ENCODE measurements at places on chromosomes 7 and 10. TPM values are rescaled to one million over a fixed set of nuclear protein-coding genes. Genes with fewer than 3 reads are reported as not detected.

CTTNBP2 gene
- 8.8 TPM for total RNA-seq

GRCh38 chr7:85508642-85509410 lies 322.0 kb upstream of the SEMA3D start:
- no peaks in the 10 kb centered on the region for H3K27me3 ChIP-seq
- H3K4me1 ChIP-seq = no peaks in the 10 kb centered on the region
- H3K4me3 ChIP-seq = no peak overlapping the region
- H3K27ac ChIP-seq = no peak overlapping the region
- H3K36me3 ChIP-seq = no peaks in the 10 kb centered on the region

- H3K27ac ChIP-seq = no peak overlapping the region
- no peak for DNase-seq
- H3K27me3 ChIP-seq = no peaks in the 10 kb centered on the region
- H3K4me3 ChIP-seq = no peak overlapping the region
Observed at GRCh38 chr7:107077699-107078516, 33.4 kb downstream of the PRKAR2B start.

GRCh38 chr7:132603220-132603833 lies 27.1 kb upstream of the PLXNA4 start:
- H3K36me3 ChIP-seq = no peaks in the 10 kb centered on the region
- DNase-seq = no peak
- H3K4me1 ChIP-seq = no peaks in the 10 kb centered on the region
- H3K4me3 ChIP-seq = no peak overlapping the region

GRCh38 chr7:380139-380485 lies 90.1 kb downstream of the FOXL3 start:
- H3K4me3 ChIP-seq = peak overlapping the region; percentile 24
- H3K36me3 ChIP-seq = no peaks in the 10 kb centered on the region
- DNase-seq = no peak
- H3K27ac ChIP-seq = no peak overlapping the region

OSBPL3 gene
- 6.4 TPM for total RNA-seq

IFIT1B gene
- total RNA-seq = not detected

TAS2R3 gene
- total RNA-seq = 2.2 TPM

DNA sequence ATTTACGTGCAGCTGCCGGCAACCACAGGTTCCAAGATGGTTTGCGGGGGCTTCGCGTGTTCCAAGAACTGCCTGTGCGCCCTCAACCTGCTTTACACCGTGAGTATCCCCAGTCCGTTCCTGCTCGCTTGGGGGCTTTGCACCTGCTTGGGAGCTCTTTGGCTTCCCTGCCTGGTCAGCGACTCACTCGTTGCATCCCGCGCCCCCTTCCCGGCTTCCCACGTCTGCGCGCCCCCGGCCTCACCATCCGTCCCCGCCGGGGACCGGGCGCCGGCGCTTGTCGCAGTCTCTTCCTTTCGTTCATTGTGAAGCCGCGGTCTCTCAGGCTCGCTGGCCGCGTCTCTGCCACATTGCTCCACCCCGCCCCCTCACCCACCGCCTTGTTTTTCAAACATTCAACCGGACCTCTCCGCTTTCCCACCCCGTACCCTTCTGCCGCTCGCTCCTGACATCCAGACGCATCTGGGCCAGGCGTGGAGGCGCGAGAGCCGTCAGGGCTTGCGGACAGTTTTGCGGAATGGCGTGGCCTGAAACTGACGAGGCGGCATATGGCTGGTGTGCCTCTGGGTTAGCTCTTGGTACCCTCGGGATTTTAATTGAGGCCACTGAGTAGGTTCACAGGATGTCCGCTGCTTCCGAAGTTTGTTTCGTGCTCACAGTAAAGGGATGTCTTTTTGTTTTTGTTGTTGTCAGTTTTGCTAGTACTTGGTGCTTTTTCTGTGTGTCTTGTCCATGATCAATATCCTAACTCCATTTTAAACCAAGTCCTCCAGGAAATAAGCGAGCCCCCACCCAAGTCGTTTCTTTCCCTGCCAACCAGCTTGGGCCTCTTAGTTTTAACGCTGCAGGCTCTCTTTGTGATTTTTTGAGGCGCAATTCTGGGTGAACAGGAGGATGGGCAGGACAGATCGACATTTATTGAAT lies 639 bp downstream of the TSPAN13 start:
- no peaks in the 10 kb centered on the region for H3K36me3 ChIP-seq
- peak overlapping the region; percentile 68 for H3K4me3 ChIP-seq
- H3K4me1 ChIP-seq = no peaks in the 10 kb centered on the region
- DNase-seq = peak; percentile 27

KEL gene
- total RNA-seq = 4.3 TPM

- DNase-seq = no peak
- H3K27me3 ChIP-seq = no peaks in the 10 kb centered on the region
- H3K27ac ChIP-seq = peak overlapping the region; percentile 34
- peaks cover 4% of the 10 kb centered on the region for H3K4me1 ChIP-seq
- no peaks in the 10 kb centered on the region for H3K36me3 ChIP-seq
Observed at GRCh38 chr7:157276731-157277562, 59.9 kb upstream of the DNAJB6 start.

- H3K36me3 ChIP-seq = no peaks in the 10 kb centered on the region
- no peak for DNase-seq
- H3K27ac ChIP-seq = peak overlapping the region; percentile 92
- H3K4me1 ChIP-seq = no peaks in the 10 kb centered on the region
- H3K4me3 ChIP-seq = peak overlapping the region; percentile 80
- no peaks in the 10 kb centered on the region for H3K27me3 ChIP-seq
Observed at GRCh38 chr10:119177708-119178371, 772 bp downstream of the PRDX3 start.

PALD1 gene
- total RNA-seq = 5.9 TPM

CARD11 gene
- total RNA-seq = 2.0 TPM

GRCh38 chr7:83096065-83096580 lies 66.6 kb downstream of the PCLO start:
- DNase-seq = no peak
- no peak overlapping the region for H3K4me3 ChIP-seq
- no peak overlapping the region for H3K27ac ChIP-seq

DNA sequence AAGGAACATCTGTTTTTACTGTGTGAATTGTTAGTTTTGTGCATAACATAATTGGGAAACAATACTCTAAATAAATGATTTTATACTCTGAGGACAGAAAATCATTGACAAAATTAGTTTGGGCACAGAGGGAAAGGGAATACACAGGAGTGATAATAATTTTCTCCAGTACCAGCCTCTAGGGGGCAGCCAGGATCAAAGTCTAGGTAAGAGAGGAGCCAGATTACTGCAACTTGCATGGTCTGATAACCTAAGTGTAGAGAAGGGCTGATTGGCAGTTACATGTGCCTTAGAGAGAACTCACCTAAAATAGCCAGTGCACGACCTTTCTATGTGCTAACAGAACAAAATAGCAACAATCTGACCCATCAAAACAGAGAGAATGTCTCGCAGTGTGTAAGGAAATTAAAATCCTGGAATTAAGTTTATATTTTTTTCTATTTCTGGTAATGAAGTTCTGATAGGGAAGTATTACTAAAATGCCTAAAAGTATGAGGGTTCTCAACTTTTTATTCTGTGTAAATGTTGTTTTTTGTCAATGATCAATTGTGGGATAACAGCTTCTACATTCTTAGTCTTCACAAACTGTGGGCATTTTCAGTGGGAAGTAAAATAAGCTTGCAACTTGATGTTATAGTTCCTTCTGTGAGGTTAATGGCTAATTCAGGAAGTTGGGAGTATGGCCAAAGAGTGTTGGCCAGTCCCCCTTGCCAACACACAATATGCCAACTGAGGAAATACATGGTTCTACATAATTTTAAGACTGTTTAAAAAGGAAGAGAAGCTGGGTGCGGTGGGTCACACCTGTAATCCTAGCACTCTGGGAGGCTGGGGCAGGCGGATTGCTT lies 66.4 kb downstream of the EXOC6 start:
- H3K27ac ChIP-seq = no peak overlapping the region
- no peaks in the 10 kb centered on the region for H3K27me3 ChIP-seq
- no peaks in the 10 kb centered on the region for H3K4me1 ChIP-seq

ARID5B gene
- 125 TPM for total RNA-seq

PKD2L1 gene
- total RNA-seq = 1.5 TPM

GRCh38 chr7:145082366-145083161 lies 246.7 kb upstream of the TPK1 start:
- no peak for DNase-seq
- no peaks in the 10 kb centered on the region for H3K27me3 ChIP-seq
- no peaks in the 10 kb centered on the region for H3K4me1 ChIP-seq
- no peak overlapping the region for H3K4me3 ChIP-seq
- no peaks in the 10 kb centered on the region for H3K36me3 ChIP-seq

SPDYE2 gene
- total RNA-seq = not detected
